NCI-H1436 (cell line): ENCODE measurements at places on chromosomes 3 and 15.

- no peak for DNase-seq
Observed at GRCh38 chr3:20622304-20622703, 436.3 kb upstream of the SGO1 start.

DNA sequence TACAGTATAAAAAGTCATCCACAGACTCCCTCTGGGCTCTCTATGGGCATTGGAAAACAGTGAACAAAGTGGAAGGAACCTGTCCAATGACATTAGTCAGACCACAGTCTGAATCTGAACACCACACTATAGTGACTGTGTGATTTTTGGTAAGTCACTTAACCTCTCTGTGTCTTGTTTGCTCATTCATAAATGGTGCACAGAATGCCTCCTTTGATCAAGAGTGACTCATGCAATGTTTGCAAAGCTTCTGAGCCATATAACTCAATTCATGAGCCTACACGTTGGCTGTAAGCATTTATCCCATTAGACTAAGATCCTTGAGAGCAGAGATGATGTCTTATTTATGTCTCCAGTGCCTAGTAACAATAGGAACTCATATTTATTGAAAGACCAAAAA lies 46.7 kb downstream of the SV2B start:
- no peak for DNase-seq

GRCh38 chr15:67531379-67531914 lies 10.5 kb downstream of the C15orf61 start:
- no peak for DNase-seq

- DNase-seq: no peak
Observed at GRCh38 chr3:193598202-193598601, 5.2 kb downstream of the OPA1 start.

DNA sequence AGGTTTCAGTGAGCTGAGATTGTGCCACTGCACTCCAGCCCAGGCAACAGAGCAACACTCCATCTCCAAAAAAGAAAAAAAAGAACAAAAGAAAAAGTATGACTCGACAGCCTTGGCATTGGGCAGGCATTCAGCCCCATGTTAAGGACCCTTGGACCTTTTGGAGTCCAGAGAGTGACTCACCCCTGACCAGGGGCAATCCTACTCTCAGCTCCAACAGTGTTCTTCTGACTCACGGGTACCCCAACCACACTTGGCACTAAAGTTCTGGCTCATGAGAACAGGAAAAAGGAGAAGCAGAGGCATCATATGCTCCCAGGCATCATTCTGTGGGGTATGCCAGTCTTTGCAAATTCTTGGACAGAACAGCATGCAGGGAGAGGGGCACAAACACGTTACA lies 252.4 kb upstream of the HES1 start:
- DNase-seq: no peak

- DNase-seq: no peak
Observed at GRCh38 chr3:176574786-176575185, 622.5 kb downstream of the TBL1XR1 start.

GRCh38 chr15:47971637-47972036 lies 149.2 kb upstream of the SLC24A5 start:
- no peak for DNase-seq

DNA sequence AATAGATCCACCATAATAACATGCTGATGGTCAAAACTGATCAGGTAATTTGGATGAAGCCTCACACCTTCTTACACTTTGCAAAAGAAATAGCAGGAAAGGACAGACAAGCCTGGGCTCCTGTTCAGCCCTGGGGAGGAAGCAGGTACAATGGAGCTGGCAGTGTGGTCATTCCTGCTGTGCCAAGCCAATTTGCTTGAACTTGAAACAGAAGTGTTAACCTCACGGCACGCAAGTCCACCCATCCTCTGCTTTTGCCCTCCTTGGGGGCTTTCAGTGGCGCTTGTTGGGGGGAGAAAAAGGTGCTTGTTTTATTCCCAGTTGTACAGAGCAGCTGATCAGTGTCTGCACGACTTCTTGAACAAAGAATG lies 36.8 kb upstream of the RFTN1 start:
- no peak for DNase-seq

GRCh38 chr3:18098960-18099587 lies 326.1 kb downstream of the SATB1 start:
- DNase-seq: no peak

- no peak for DNase-seq
Observed at GRCh38 chr3:113152849-113153248, 58.5 kb upstream of the BOC start.

GRCh38 chr3:37279236-37279635 lies 104.9 kb upstream of the LRRFIP2 start:
- DNase-seq: no peak

DNA sequence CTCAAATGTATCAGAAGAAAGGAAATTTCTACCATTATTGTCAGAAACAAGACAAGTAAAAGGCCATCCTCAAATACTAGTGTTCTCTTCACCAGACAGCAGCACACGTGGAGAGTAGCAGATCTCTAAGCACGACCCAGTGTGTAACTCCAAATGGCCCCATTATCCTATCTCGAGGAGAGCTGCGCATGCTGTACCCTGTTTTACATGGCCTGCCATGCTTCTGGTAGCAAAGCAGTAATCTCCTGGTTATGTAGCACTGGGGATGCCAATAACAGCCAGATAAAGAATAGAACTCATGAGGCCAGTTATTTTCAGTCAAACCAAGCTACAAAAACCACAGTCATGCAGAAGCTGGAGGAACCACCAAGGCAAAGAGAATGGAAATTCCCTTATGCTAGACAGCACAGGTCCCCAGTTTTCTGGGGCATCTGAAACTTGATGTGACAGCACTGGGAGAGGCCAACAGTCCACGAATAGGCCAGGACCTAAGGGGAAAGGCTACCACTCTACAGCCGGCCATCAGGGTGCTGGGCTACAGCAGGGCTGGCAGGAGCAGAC lies 73.0 kb downstream of the LIPC start:
- DNase-seq: no peak

DNA sequence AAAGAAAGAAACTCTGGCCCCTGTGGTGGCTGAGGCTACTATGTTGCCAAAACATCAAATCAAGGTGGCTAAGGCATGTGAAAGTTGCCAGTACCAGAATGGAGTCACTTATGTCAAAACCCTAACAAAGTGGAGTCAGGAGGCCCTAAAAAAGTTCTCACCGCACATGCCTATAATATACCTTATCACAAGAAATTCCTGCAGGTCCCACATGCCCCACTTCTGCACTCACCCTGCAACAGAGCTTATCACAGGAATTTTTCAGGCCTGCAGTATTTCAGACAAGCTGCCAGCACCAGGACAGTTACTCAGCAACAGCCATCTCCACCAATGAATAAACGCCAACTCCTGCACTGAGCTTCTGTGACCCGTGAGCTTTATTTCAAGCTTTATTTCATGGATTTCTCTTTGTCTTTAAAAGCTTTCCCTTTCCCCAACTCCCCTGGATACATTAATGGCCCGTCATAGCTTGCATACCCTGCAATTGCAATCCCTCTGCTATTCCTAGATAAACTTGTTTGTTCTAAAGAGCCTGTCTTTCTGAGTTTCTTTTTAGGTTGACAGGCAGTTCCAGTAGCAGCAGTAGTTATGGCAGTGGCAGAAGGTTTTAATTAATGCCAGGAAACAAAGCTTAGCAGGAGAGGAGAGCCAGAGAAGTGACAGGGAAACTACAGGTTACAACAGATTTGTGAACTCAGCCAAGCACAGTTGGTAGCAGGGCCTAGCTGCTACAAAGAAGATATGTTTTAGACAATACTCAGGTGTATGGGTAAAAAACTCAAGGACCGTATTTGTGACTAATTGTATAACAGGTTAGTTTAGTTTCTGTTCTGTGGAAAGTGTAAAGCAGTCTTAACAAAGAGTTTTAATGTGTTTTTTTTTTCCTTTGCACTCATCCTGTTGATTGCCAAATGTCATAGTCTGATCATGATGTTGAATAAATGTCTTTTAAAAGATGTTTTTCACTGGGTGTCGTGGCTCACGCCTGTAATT lies 15.9 kb upstream of the TMEM42 start:
- no peak for DNase-seq
